ENCODE measurements at places on chromosomes 2 and 18.

DNA sequence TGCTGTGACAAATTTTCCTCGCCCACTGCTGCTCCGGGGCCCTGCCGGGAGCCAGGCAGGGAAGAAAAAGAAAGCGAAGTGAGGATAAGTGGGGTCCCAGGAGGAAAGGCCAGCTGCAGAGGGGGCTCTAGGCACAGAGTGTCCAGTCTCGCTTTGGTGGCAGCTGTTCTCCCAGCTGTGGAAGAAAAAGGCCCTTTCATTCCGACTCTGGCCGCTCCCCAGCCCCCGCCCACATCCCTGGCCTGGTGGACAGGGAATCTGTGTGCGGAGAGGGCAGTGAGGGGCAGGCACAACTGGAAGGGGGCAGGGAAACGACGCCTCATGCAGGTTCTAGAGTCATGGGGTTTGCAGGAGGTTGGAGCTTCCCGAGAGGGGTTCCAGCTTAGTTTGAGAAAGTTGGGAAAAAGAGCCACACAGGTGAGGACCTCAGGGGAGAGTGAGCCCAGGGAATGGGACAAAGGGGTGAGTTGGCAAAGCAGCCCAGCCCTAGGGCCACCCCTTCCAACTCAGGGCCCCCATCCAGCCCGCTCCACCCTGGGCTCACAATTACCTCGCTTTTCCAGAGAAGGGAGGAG lies 1.8 kb downstream of the RTKN start:
- DNase-seq = no peak

- DNase-seq = no peak
Measured at GRCh38 chr2:237627441-237628246, at the start of gene LRRFIP1. TSS of gene LRRFIP1 (plus strand) at chr2:237627587. CDS start at chr2:237627645, 58 bp downstream.

- peak; percentile 90 for DNase-seq
Measured at GRCh38 chr2:27705851-27706622, 42.3 kb downstream of the SLC4A1AP start.

GRCh38 chr2:165863810-165864261 lies 69.8 kb upstream of the GALNT3 start:
- DNase-seq = no peak

GRCh38 chr18:7273301-7273921 lies 42.5 kb downstream of the LRRC30 start:
- peak; percentile 9 for DNase-seq

DNA sequence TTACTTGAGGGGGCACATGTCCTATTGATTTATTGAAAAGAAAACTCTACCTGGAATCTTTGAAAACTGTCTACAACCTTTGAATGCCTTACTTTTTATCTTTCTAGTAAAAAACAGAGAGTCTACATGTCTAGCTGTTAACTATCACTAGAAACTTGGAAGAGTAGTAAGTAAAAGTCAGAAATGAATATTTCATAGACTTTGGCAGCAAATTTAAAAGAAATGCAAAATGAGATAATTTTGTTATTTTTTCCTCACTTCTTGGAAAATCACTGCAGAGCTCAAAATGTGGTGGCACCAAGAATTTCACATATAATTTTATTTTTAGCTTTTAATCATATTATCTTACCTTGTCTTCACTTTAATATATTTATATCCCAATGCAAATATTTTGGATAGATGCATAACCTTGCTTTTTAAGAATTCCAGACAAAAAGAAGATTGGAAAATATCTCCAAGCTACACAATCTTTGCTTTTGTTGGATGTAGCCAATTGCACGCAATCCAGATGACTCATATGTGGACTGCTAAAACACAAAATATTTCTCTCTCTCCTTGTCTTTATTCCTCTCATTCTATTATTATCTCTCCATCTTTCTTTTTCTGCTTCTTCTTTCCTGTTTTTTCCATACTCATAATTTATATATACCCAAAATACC lies 92.2 kb upstream of the DSEL start:
- DNase-seq = no peak

DNA sequence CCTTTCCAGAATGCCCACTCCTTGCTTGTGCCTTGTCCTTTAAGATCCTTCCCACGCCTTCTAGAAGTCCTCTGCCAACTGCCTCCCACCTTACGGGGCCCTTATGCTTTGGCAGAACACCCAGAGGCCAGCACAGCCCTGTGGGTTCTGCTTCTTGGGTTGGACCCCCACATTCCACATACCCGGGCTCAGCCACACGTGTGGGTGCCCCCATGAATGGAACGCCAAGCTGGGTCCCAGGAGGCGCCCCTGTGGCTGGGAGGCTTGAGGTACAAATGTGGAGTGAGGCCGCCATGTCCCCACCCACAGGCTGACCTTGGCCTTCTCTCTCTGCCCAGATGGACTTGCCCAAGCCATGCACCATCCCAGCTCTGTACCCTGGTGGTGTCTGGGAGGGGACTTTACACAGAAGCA lies 74.2 kb downstream of the STPG4 start:
- no peak for DNase-seq

DNA sequence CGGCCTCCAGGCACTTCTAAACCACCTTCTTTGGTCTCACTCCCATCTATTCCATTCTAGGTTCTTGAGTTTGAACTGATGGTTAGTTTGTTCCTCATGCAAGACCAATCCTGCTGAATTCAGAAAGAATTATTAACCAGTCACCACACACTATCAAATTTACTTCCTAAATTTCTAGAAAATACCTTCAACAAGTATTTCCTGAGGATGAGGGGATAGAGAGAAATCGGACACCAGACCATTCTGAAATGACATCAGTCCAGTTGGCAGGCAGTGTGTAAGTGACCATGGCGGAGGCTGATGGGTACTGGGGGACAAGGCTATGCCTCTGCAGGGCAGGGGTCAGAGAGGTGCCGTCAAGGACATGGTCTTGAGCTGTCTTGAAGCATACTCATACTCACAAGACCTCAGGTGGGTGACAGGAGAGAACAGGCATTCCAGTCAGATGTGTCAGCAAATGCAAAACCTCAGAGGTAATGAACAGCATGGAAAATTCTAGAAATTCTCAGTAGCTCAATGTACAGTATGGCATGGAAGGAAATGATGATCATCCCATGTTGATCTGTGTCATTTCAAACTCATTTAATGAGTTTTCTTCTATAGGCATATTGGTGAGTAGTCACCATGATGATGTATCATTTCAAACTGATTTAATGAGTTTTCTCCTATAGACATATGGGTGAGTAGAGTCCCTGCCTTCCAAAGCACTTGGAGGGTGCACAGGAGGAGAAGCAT lies 119.6 kb downstream of the DDX1 start:
- DNase-seq = no peak

GRCh38 chr18:11817229-11817628 lies 34.0 kb upstream of the CHMP1B start:
- DNase-seq = no peak

- DNase-seq = no peak
Measured at GRCh38 chr2:197141702-197142473, 168.7 kb downstream of the ANKRD44 start.

- no peak for DNase-seq
Measured at GRCh38 chr2:199778655-199779054, 72.3 kb downstream of the FTCDNL1 start.

DNA sequence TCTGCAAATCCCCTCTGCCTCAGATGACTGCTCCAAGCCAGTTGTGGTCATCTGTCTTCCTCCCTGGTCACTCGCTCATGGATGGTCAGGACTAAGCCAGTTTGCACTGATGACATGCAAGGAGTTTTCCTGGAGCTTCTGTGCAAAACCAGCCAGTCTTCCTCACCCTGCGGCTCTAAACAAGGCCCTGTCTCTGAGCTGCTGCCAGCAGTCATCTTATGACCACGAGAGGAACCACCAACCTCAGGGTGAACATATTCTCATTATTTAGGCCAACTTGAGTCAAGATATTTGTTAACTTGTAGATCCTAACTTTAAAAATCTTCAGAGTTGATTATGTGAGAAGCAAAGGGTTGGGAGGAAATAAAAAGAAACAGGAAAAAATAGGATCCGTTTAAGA lies 119.9 kb upstream of the CAB39 start:
- no peak for DNase-seq

DNA sequence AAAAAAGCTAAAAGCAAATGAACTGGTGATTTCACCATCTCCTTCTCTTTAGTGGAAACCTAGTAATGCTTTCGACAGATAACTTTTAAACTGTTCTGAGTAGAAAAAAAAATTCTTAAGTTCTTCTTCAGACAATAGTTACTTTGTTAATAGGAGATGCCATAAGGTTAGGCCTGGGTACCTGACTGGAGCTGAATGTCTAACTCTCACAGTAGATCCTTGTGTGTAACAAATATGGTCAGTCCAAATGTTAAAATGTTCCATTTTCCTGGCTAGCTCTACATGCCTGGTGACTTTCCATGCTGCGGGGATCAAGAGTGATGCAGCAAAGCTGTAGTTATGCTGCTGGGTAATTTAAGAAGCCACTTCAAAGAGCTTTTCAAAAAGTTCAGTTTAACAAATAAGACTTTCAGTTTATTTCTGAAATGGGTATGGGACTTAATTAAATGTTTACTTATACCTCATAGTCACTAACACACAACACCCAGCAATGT lies 264.0 kb upstream of the SESTD1 start:
- DNase-seq = no peak

DNA sequence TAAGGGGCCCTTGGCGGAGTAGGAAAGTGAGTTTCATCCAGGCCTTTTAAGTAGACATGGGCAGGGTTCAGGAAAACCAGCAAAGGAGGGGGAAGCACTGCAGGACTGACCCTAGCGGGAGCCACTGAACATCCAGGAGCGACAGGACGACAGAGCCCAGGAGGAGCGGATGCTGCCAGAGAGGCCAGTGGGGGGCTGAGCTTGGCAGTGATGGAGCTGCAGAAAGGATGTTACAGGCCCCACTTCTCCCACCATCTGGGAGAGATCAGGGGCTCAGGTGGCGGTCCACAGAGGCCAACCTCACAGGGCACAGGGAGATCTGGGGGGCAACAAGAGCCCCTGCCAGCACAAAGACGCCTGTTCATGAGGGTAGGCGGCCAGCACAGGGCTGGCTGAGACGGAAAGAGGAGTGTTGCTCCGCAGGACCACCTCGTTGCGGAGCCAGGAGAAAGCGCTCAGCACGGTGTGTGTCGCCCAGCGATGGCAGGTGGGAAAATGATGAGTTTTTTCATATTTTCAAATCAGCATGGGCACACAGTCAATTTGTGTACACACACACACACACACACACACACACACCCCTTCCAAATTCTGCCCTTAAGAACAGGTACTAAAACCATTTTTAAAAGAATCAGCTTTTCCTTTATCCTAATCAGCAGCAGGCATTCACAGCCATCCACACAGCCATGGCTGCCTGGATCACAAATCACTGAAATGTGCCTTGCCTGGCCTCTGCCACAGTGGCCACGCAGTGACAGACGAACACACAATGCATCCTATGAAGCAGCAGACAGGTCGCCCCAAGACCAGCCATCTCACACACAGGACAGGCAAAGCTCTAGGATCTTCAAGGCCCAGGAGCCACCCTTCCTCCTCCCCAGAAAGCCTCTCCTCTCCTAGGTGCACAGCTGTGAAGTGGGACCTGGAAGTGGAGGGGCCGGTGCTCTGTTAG lies 63.2 kb downstream of the NDUFA10 start:
- DNase-seq = no peak

DNA sequence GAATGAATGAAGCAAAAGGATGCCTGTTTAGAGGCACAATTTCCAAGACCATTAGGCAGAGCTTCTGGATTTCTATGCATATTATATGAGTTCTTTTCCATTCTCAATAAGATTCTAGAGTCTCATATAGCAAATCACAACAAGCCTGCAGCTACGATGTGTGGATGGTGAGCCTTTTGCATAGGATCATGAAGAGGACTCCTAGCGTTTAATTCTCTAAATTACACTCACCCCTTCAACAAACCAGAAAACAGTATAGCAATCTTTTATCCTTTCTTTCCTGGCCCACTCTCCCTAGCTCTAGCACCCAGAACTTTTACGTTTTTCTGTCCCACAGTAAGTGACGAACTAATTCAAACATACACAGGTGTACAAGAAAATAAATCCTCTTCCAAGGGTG lies 293.1 kb upstream of the KLHL29 start:
- no peak for DNase-seq

DNA sequence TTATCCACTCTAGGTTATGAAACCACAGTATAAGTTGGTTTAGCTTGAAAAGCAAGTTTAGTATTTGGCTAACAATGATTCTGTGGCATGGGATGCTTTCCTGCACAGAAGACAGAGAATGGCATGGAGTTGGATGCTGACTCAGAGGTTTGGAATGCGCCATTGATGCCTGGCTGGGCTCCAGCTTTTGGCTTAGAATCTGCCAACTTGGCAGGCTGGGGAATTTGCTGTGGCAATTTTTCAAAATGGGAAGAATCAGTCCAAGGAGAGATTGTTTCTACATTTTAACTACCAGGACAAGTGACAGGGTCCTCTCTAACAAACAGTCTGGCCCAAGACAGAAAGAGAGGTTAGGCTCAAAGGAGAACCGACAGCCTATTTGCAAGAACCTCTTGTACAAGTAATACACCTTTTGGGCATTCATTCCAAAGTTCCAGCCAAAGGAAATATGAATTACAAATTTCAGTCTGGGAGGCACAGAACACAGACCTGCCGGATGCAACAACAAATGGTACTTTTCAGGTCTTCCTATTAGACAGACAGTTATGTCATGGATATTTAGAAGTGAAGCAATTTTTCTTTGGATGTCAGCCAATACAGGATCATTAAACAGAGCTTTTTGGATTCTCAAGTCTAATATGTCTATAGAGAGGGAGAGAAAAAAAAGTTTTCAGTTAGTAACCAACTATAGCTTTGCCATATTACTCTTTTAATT lies 1027.7 kb downstream of the TMEM182 start:
- no peak for DNase-seq

DNA sequence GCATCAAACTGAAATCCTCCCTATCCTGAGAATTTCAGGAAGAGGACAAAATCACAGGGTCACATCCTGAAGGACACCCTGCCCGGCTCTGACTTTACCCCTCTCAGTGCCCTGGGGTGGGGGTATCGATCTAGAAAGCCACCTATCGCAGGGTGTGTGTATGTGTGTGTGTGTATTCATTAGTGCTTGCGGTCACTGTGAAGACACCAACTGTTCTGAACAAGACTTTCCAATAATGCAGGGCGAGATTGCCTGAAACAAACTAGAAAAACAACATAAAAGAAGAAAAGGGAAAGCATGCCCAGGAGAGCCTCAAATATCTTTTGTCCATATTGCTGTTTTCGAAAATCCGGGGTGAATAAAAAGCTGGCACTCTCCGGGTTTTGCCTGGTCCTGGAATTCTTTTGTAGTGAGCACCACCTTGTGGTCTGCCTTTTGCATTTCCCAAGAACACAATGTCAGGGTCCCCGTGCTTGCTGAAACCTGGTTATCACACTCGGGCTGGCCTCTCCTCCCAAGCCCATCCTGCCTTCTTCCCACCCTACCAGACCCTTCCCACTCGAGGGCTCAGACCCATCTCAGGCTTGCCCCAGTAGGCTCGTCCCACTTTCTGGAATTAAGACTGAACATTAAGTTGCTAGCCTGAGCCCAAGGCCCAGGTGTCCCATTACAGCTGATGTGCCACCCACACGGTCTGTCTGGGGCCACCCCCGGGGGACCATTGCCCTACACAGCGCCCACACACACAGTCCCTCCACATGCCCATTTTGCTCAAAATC lies 25.0 kb upstream of the COPS8 start:
- DNase-seq = peak; percentile 46
